NCI-H524 (cell line): ENCODE measurements at places on chromosomes 12 and 14.
A peak's percentile ranks its signal among the peaks of the same experiment; 100 is the strongest.

DNA sequence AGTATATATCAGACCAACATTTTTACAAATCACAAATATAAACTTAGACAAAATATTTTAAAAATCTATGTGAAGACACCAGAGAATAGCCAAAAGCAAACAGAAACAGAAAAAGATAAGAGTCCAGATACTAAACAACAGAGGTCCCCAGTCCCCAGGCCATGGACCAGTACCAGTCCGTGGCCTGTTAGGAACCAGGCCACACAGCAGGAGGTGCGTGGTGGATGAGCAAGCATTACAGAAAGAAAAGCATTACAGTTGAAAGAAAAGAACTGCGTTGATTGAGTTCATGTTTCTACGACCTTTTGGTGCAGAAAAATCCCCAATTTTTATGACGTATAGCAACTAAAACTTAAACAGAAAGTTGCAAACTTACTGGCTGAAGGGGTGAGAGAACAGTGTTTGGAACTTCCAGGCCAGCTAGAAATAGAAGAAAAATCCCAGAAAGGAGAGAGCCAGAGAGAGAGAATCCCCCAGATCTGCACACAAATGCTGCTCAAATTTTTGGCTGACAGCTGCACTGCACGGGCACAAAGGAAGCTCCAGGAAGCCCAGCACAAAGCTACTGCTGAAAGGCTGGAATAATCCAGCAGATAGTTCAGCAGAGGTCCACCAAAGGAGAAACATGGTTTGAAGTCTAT lies 159.6 kb upstream of the C14orf180 start:
- DNase-seq = no peak

GRCh38 chr12:109160433-109160832 lies 44.0 kb downstream of the ACACB start:
- DNase-seq = no peak

DNA sequence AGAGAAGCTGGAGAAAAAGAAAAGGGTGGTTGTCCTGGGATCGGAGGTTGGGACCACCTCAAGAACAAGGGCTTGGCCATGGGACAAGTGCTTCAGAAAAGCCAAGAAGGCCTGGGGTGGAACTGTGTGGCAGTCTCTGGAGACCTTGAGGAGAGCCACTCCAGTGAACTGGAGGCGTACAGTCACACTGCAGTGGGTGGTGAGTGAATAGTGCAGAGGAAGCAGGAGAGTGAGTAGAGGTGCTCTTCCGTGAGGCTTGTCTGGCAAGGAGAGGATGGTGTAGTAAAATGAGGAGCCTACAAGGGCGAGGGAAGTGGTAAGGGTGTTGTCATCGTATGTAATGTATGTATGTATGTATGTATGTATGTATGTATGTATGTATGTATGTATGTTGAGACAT lies 20.9 kb downstream of the RASSF3 start:
- no peak for DNase-seq

DNA sequence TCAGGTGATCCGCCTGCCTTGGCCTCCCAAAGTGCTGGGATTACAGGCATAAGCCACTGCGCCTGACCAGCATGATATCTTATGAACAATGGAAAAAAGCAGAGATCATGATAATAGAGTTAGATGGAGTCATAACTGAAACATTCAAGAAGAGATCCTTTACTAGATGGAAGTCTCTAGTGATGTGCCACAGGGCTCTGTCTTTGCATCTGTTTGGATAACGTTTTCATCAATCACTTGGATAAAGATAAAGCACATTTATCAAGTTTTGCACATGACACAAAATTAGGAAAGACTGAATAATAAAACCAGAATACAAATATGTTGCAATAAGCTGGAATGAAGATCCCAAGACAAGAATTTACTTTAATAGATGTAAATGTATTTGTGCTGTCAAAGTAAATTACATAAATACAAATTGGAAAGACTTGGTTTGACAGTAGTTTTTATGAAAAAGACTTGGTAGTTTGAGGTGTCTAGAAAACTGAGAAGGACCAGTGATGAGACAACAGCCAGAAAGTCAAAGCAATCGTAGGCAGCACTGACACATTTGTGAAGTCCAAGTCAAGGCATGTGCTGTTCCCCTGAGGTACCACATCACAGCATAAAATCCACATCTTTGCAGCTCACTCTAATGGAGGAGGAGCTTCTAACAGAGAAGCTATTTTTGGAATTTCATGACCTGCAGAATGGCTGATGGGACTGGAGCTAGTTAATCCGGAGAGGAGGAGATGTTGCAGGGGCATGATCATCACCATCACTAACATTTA lies 28.5 kb downstream of the GPRC5A start:
- DNase-seq = no peak

DNA sequence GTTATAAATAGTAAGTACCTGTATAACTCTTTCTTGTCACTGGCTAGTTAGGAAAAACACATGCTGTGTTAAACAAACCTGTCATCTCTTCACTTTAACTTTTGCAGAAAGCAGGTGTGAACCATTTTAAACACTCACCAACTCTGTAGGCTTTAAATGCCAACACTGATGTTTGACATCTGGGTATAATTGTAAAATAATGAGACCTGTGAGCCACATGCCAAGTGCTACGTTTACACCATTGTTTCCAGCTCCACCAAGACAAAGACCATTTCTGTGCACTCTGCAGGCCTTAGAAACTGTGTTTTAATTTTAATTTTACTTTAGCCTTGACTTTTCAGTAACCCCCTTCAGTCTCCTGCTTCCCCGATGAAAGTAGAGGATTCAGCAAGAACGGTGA lies 11.0 kb downstream of the TPH2 start:
- DNase-seq = no peak

- DNase-seq = no peak
Observed at GRCh38 chr12:2640709-2641108, 154.1 kb upstream of the FKBP4 start.

DNA sequence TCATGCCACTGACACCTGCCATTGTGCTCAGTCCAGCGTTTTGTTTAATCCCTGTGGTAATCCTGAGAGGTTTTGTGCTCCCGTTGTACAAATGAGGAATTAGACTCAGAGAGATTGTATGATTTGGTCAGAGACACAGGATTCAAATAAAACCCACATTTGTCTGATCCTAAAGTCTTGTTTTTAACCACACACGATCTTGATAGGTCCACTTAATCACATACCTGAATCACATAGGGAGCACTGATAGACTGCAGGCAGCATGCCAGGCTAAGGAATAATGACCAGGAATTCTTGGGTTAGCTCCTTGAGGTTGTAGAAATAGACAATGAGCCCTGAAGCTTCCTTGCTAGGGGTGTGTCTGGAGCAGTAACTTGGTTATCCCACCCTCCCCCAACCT lies 202.6 kb upstream of the RGS6 start:
- no peak for DNase-seq

DNA sequence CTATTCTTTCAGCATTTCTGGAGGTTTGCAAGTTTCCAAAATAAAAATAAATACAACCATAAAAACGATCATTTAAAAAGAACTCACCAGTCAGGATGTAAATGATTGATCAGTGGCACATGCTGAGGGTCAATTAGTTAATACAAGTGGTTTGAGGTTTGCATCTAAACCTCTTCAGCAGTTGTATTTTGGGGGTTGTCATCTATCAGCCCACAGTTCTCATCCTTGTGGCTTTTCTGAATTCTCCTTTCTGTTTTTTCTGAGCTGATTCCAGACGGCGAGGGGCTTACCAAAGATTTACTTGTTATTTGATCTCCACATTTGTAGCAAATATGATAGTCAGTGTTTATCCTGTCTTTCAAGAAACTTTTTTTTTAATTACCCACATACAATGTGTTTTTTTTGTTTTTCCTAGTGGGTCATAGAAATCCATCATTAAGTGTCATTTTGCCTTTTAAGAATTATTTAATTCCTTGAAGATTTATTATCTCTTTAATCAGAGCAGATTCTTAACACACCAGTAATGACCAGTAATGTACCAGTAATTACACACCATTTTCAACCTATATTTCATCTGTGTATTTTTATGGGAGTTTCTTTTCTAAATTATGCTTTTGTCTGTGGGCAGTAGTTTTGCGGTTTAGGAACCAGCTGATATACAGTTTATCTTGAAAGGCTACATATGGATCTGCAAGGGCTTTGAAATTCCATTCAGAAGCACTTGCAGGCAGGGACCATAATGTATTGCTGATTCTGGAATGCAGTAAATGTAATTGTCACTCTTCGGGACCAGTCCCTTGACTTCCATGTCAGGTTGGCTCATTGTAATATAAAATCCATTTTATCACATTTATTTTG lies 56.3 kb upstream of the DAAM1 start:
- peak; percentile 82 for DNase-seq

DNA sequence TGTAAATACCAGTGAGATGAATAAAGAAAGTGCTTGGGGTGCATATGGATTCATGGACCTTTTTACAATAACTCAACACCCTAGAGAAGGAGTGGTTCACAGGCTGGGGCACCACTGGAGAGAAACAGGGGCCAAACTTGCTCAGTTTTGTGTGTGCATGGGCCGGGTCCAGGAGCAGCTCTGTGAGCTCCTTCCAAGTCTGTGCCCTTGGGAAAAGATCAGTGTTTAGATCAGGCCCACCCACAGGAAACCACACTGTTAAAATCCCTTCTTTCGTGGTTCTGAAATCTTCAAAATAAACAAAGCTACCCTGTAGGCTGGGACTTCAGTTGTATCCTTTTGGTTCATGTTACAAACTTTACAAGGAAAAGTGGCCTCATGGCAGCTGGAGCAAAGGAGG lies 156.1 kb upstream of the TMEM260 start:
- no peak for DNase-seq

DNA sequence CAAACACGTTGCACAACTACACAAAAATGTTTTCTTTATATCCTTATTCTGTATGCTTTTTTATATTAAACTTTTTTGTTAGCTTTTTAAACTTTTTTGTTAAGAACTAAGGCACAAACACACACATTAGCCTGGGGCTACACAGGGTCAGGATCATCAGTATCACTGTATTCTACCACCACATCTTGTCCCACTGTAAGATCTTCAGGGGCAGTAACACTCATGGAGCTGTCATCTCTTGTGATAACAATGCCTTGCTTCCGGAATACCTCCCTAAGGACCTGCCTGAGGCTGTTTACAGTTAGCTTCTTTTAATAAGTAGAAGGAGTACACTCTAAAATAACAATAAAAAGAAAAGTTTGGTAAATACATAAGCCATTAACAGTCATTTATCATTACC lies 42.2 kb downstream of the PLEKHA5 start:
- DNase-seq = no peak

DNA sequence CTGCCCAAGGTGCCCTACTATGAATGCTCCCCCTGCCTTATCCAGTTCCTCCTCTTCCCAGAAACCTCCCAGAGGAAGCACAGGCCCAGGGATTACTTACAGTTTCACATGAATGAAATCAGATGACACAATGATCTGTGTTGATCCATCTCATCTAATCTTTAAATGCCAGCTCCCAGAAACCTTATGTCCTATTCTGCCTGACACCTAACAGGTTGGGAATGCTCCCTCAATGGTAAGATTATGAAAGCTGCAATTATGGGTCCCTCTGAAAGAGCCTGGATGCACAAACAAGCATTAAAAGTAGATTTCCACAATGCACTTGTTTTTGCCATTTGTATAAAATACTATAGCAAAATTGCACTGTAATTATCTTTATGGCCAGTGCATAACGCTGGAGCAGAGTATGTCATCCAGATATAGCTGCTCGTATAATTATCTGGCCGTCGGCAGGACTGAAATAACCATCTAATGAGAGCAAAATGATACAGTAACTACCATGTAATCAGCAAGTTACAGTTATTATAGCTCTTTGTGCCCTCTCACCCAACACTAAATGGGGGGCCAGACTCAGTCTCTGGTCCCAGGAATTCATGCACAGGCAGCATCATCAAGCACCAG lies 4.4 kb upstream of the ZBTB39 start:
- DNase-seq = no peak

GRCh38 chr12:92866418-92866817 lies 62.7 kb downstream of the EEA1 start:
- no peak for DNase-seq

DNA sequence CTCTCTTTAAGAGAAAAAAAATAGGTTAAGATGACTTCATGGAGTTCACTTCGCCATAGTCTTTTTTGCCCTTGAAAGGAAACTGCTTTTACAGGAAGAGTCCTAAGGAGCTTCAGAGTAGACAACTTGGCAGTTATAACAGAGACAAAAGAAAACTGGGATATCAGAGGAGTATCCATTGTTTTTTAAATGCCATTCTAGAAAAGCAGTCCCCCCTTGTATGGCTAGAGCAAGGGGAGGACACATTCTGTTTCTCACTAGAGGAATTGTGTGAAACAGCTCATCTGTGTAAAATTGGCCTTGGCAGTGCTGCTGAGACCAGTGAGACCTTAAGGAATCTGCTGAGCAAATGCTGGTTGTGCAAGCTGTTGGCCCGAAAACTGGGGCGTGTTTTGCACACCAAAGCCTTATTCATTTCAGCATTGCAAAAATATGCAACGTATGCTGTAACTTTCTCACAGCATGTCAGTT lies 128.0 kb downstream of the GPR135 start:
- DNase-seq = no peak

GRCh38 chr12:116879509-116880212 lies 1.6 kb downstream of the HRK start:
- no peak for DNase-seq

DNA sequence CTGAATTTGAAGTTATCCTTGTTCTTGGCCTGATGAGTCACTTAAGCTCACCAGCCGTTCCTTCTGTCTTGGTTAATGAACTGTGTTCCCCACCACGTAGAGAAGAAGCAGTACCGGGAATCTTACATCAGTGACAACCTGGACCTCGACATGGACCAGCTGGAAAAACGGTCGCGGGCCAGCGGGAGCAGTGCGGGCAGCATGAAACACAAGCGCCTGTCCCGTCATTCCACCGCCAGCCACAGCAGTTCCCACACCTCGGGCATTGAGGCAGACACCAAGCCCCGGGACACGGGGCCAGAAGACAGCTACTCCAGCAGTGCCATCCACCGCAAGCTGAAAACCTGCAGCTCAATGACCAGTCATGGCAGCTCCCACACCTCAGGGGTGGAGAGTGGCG lies 68.2 kb downstream of the FRMD6 start:
- DNase-seq = no peak

- no peak for DNase-seq
Observed at GRCh38 chr12:25384038-25384892, 133.5 kb upstream of the KRAS start.

DNA sequence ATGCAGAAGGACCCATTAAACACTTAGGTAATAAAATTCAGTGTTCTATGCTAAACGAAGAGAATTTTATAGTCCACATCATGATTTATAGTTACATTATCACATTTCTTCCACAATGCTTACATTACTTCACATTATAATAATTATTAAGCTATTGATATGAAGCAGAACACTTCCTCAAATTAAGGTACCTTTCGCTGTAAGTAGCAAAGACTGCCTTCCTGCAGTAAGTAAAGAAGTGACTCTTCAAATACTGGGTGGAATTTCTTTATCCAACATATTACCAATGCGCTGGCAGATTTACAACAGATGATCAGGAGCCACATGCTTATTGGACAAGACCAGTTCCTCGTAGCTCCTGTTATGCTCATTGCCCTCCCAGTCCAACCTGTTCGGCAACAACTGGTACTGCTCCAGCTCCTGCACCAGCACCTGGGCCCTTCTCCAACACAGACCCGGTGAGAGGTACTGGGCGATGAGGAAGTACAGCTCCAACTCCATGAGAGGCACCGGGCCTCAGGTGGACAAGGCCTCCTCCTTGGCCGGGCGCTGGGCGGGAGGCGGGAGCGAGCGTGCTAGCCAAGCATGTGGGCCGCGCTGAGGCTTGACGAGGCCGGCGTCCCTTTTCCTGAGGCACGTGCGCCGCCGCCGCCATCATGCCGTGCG lies 210.7 kb upstream of the ATP2B1 start:
- DNase-seq = no peak
